ENCODE measurements at places on chromosomes 13 and 19.

DNA sequence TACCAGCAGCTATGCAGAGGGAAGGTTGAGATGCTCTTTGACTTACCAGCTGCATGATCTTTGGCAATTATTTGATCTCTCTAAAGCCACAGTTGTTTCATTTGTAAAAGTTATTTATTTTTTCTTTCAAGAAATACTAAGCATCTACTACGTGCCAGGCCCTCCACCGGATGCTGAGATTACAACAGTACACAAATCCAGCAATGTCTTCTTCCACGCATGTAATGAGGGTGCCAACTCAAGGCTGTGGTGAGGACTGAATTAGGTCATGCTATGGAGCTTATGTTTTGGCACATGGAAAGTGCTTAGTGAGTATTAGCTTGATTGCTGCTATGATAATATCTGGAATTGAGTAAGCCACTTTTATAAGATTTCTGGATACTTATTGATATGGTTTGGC is 358.2 kb downstream of the IRS2 start:
- no peak for DNase-seq

- DNase-seq: no peak
Measured at GRCh38 chr13:90680826-90681225, 666.7 kb upstream of the MIR17HG start.

DNA sequence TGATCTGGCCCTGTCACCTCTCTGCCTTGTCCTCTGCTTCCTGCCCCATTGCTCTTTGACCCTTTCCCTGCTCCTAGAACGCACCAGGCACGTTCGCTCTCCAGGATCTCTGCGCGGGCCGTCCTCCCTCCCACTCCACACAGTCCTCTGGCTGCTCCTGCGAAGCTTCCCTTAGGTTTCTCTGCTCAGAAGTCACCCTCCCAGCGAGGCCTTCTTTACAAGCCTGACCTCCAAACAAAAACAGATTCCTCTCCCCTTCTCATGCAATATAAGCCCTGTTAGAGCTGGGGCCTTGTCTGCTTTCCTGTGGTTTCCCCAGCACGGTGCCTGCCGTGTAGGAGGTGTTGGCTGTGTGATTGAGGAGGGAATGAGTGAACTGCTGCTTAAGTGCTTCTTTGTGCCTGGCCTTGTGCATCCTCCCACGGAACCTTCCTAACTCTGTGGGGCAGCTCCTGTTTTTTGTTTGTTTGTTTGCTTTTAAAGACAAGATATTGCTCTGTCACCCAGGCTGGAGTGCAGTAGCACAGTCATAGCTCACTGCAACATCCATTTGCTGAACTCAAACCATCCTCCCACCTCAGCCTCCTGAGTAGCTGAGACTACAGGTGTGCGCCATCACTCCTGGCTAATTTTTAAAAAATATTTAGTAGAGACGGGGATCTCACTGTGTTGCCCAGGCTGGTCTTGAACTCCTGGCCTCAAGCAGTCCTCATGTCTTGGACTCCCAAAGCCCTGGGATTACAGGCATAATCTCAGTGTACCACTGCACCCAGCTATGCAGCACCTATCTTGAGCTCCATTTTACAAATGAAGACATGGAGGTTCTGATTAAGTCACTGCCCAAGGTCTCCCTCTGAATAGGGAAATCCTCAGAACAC is 82.0 kb downstream of the SIPA1L3 start:
- DNase-seq: no peak

- no peak for DNase-seq
Measured at GRCh38 chr13:45454204-45454603, 10.5 kb upstream of the COG3 start.

- DNase-seq: no peak
Measured at GRCh38 chr19:58361900-58362271, 665 bp downstream of the ZNF497 start.

GRCh38 chr19:27647423-27647822 is 1565.5 kb downstream of the UQCRFS1 start:
- DNase-seq: no peak
